ENCODE measurements at places on chromosomes 7 and 10. TPM values are rescaled to one million over a fixed set of nuclear protein-coding genes. Genes with fewer than 3 reads are reported as not detected.

Gene HOXA6
- 0.09 TPM for total RNA-seq

Gene MIOS
- total RNA-seq = 19.1 TPM

Gene NRAP
- under 0.01 TPM for total RNA-seq

Gene AASS
- total RNA-seq = 22.4 TPM

Gene ADAM22
- 0.47 TPM for total RNA-seq

Gene CLCN1
- not detected for total RNA-seq

Gene FAM237B
- total RNA-seq = not detected

Gene ECHS1
- 55.3 TPM for total RNA-seq

Gene CYP2C18
- 0.09 TPM for total RNA-seq

Gene NODAL
- total RNA-seq = not detected

Gene COBL
- not detected for total RNA-seq

Gene PKD2L1
- total RNA-seq = not detected

Gene CALCR
- total RNA-seq = not detected

Gene BTRC
- total RNA-seq = 11.0 TPM

Gene SFXN3
- total RNA-seq = 77.9 TPM

Gene GCK
- total RNA-seq = 3.2 TPM

Gene SSMEM1
- total RNA-seq = not detected

Gene MMD2
- not detected for total RNA-seq

Gene MYO3A
- total RNA-seq = not detected

Gene SFRP4
- total RNA-seq = 0.32 TPM

Gene SUGCT
- total RNA-seq = 18.8 TPM

Gene GRID2IP
- under 0.01 TPM for total RNA-seq

Gene FLNC
- 209 TPM for total RNA-seq
